ENCODE measurements at places on chromosomes 1 and 21.
A peak's percentile ranks its signal among the peaks of the same experiment; 100 is the strongest.

DNA sequence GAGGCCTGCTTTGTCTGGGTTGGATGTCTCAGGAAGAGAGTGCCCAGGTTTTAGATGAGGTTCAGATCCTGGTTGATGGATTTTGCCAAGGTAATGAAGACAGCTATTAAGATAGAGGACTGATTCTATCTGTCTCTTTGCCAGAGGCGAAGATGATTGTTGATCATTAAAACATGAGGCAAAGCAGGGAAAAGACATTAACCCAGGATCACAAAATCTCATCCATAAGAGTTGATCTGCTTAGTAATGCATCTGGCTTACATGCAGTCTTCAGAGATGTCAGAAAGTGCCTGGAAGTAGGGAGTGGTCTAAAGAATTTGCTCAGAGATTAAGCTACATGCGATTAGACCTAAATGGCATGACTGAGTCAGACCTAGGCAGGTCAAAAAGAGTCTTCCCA is 229.6 kb upstream of the PLD5 start:
- no peak for DNase-seq

DNA sequence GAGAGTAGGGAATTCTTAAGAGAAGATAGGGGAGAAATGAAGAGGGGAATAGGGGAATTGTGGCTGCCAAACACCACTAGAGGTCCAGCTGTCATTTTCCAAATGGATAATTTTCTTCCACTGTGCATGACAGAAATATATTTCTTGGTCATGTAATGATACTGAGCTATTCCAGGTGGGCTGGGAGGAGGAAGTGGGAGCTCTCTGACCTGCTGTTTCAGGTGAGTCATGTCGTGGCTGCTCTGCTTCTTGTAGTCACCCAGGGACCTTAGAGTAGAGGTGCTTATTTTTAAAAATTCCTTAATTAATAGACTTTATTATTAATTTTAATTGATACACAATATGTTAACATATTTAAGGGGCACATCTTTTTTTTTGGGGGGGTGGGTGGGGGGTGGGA is 11.9 kb downstream of the PDE4B start:
- no peak for DNase-seq

DNA sequence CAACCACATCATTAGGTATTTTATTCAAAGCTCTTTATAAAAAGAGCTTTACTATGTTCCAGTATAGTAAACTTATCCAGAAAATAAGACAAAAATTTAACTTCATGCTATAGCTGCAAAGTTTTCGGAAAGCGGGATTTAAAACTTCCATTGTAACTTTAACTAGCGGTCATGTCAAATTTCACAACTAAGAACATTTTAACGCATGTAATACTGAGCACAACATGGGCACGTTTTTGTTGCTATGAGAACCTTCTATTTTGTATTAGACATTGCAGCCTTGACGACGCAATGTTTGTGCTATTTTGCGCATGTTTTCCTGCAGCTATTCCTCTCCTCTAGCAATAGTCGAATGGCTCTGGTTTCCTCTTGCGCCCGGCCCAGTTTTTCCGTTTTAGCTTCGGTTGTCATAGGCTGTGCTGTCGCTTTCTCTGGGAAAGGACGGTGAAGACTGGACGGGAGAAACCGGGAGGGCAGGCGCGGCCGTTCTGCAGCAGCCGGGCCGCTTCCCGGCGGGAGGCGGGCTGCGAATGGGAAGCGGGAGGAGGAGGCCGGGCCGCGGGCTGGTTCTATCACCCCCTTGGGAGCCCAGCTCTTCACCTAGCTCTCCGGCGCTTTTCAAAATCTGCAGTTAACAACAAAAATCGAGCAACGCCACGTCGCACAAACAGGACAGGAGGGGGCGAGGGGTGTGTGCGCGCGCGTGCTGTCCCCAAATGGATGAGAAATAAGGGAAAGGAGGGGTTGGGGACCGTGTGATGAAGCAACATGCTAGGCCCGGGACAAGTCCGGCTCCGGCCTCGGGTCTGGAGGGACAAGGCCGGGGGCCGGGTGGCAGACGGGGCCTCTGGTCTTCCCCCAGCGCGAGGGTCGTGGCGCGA is 105.3 kb upstream of the HNRNPU start:
- DNase-seq = peak; percentile 94

GRCh38 chr1:66476774-66477173 is 57.2 kb upstream of the SGIP1 start:
- no peak for DNase-seq
